ENCODE measurements at places on chromosomes 4 and X.

- no peak for DNase-seq
Measured at GRCh38 chrX:97806238-97806637, 922.5 kb downstream of the RPA4 start.

GRCh38 chrX:74300869-74301268, 3.1 kb upstream of the ZCCHC13 start:
- no peak for DNase-seq

DNA sequence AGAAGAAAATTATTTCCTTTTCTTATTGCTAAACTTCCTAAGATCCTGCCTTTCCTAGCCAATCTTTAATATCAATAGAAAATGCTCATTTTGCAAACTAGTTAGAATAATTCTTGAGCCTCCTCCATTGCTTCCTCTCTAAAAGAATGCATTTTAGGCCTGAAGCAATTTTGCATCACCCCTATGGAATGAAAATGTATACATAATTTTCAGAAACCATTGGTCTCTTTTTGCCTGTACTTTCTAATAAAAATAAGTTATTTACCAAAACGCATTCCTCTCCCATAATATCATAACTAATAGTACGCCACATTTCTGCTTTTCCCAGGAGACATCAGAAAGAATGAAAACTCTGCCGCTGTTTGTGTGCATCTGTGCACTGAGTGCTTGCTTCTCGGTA, 1.7 kb downstream of the MUC7 start:
- DNase-seq = no peak

- DNase-seq = no peak
Measured at GRCh38 chr4:95409127-95409526, 139.6 kb downstream of the UNC5C start.

- DNase-seq = peak; percentile 61
Measured at GRCh38 chr4:185209031-185209851, at the start of gene SNX25. SNX25 (plus strand) TSS chr4:185209598; CDS start chr4:185209827, 229 bp downstream.

GRCh38 chr4:78585633-78586032, 34.1 kb downstream of the ANXA3 start:
- DNase-seq = no peak

GRCh38 chr4:184812199-184812542, 13.6 kb downstream of the ACSL1 start:
- no peak for DNase-seq

DNA sequence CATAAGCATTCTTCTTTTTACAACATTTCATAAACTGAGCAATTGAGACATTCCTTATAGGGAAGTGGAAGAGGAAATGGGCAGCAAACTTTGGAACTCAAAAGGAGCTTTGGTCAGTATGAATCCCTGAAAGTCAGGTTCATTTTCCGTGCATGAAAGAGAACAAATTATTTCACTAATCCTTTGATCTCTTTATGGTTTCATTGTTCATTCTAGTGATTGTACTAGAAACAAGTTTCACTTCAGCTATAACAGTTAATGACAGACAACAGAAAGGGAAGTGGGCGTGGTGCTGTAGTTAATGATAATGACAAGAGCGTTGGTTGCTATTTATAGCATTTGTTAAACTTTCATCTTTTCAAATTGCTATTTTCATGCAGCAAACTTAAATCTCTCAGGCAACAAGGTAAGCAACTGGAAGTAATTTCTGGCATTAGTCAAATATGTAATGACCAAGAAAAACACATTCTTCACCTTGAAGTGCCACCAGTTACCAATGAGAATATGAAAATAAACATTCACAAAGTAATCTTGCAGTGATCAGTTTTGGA, 98.4 kb downstream of the AREG start:
- DNase-seq = no peak

DNA sequence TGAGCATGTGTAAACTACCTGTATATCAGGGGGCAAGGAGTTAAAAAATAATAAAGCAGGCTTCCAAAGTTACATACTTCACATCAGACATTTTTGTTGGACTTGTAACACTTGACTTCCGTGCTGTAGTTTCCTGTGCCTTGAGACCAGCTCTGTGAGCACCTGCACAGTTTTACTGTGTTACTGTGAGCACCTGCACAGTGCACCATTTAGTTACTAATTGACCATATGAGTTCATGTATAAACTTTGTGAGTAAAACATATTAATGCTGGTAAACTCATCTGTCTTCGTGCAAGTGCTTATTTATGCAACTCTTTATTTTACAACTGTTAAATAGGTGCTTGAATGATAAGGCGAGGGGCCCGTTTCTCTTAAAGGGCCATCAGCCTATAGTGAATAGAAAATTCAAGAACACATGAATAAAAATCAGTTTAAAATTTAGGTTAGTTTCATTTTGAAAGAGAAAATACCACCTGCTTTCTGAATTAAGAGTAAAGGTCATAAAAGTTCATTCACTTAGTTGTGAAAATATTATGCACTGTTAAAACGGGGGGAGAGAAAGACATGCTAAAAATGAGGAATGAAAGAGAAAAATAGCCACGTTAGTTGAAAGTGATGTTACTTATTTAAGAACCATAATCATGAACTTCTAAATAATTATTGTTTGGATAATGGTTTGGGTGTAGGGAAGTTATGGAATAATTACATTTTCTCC, 42.4 kb downstream of the USP9X start:
- DNase-seq = no peak

DNA sequence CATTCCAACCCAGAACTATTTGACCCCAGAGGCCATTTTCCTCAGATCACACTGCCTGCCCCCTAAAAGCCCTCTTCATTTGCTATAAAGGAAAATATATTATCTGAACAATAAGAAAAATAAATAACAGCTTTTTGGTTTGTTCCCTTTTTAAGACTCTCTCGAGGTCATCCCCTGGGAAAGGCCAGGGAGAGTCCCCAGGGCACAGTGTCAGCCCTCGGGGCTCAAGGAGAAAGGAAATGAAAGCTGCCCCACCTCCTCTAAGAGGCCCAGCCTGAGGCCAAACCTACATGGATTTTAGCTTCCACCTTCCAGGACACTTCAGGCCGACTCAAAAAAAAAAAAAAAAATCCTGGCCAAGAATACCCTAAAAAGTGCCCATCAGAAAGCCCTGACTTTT, 97.6 kb downstream of the SH3KBP1 start:
- no peak for DNase-seq

DNA sequence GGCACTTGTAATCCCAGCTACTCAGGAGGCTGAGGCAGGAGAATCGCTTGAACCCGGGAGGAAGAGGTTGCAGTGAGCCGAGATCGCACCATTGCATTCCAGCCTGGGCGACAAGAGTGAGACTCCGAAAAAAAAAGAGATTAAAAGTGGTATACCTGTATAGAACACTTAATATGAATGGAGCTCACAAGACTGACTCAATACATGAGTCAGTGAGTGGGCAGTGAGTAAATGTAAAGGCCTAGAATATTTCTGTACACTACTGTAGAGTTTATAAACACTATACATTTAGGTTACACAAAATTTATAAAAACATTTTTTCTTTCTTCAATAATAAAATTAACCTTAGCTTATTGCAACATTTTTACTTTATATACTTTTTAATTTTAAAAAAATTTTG, 93.8 kb downstream of the CENPC start:
- no peak for DNase-seq

GRCh38 chrX:10602646-10603045, 17.7 kb downstream of the MID1 start:
- no peak for DNase-seq

- no peak for DNase-seq
Measured at GRCh38 chr4:159383562-159383931, 280.7 kb downstream of the RAPGEF2 start.

- no peak for DNase-seq
Measured at GRCh38 chr4:47145630-47146029, 114.3 kb downstream of the GABRB1 start.

GRCh38 chr4:40192114-40193015, 4.5 kb upstream of the RHOH start:
- no peak for DNase-seq

- DNase-seq = peak; percentile 58
Measured at GRCh38 chr4:16897991-16898827, at the start of gene LDB2. LDB2 (minus strand) TSS chr4:16898645.

GRCh38 chrX:129984111-129984958, 1.9 kb downstream of the BCORL1 start:
- DNase-seq = peak; percentile 25

DNA sequence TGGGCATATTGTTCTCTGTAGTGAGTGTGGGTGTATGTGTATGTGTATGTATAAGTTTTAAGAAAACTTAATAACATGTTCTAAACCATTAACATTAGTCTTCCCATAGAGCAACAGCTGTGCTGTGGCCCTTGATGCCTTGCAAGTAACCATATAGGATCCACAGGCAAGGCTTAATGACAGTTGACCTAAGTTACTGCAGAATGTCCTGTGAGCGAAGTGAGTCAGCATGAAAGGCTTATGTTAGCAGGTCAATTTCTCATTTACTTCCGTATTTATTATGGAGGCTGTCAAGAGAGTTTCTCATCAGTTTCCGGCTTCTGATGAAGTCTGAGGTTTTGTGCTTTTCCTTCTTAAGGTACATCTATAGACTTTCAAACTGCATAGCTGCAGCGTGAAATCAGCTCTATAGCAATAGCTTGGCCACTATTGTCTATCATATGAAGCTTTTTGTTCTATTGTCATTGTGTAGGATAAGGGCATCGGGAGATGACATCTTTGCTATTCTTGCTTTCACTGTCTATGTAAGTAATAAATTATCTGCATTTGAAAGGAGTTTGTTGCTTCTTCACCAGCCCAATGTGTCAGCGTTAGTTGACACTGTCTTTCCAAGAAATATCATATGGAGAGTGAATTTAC, 1153.4 kb upstream of the AGA start:
- DNase-seq = no peak
